Substantia nigra (tissue), 51 donors: ENCODE measurements at places on chromosomes 13 and 19.

DNA sequence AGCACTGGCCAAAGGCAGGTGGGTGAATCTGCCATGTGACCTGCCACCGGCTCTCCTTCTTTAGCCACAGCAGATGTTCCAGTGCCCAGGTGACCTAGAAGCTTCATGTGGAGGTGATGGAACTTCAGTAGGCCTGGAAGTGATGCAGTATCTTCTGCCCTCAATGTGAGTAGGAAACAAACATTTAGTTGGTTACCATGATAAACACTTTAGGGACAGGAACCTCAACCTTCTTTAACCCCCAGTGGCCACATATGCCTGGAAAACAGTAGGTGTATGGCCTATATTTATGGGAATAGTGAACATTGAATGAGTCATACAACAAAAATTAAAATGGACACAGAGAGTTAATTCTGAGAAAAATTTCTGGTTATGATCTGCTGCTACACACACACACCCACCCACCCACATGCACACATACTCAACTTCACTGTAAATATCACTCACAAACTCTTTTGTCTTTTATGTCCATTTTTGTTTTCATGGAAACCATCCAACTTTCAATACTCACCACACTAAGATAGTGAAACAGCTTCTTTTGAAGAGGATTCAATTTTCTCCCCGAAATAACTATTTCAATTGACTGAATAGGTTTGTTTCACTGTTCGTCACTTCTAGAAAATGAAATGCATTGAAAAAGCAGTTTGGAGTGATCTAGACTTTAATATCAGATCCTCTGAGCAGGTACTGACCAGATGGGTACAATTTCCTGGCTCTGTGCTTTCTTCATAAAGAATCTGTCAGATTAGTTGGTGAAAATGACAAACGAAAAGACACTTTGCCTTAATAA lies 97.3 kb downstream of the STARD13 start:
- DNase-seq: no peak

GRCh38 chr13:44662515-44662914 lies 86.4 kb upstream of the TSC22D1 start:
- DNase-seq: no peak

DNA sequence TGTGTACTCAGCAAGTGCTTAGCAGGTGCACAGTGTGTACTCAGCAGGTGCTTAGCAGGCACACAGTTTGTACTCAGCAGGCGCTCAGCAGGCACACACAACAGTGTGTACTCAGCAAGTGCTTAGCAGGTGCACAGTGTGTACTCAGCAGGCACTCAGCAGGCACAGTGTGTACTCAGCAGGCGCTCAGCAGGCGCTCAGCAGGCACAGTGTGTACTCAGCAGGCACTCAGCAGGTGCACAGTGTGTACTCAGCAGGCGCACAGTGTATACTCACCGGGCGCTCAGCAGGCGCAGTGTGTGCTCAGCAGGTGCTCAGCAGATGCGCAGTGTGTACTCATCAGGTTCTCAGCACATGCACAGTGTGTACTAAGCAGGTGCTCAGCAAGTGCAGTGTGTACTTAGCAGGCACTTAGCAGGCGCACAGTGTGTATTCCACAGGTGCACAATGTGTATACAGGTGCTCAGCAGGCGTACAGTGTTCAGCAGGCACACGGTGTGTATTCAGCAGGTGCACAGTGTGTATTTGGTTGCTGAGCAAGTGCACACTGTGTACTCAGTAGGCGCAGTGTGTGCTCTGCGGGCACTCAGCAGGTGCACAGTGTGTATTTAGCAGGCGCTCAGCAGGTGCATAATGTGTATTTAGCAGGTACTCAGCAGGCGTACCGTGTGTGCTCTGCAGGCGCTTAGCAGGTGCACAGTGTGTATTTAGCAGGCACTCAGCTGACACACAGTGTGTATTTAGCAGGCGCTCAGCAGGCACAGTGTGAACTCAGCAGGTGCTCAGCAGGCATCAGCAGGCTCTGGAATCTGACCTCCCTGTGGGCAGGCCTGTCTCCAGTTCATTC lies 15.1 kb downstream of the CRTC1 start:
- DNase-seq: no peak

DNA sequence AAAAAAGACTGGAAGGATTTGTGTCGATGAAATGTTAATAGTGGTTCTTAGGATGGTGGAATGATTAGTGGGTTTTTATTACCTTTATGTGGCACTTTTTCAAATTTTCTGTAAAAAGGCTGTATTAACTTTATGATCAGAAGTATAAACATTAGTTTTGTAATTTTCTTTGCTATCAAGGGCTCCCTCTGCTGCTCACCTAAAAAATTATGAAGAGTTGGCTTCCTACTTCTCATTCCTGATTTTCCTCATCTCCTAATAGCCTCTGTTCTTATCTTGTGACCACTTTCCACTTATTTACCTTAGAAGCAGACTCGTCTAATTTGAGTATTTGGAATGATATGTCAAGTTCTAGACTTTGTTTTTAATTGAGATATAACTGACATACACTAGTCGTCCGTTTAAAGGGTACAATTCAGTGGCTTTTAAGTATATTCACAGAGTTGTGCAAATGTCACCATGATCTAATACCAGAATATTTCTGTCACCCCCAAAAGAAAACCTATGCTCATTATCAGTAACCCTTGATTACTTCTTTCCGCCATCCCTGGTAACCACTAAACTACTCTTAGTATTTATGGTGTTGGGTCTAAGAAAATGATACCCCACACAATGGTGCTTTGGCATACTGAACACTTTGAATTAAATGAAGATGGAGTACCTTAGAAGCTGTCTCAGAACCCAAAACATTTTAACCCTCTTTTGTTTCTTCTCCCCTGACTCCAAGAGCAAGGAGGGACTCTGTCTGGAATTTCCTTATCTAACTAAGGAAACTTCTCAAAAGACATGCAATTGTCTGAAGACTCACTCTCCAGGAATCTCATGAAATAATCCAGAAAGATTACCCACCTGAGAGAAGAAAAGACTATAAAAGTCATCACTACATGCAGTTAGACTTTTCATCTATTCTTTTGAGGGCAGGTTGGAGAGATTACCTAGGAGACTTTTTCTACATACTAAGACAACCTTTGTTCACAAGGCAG lies 311.3 kb downstream of the DLEU7 start:
- DNase-seq: no peak

DNA sequence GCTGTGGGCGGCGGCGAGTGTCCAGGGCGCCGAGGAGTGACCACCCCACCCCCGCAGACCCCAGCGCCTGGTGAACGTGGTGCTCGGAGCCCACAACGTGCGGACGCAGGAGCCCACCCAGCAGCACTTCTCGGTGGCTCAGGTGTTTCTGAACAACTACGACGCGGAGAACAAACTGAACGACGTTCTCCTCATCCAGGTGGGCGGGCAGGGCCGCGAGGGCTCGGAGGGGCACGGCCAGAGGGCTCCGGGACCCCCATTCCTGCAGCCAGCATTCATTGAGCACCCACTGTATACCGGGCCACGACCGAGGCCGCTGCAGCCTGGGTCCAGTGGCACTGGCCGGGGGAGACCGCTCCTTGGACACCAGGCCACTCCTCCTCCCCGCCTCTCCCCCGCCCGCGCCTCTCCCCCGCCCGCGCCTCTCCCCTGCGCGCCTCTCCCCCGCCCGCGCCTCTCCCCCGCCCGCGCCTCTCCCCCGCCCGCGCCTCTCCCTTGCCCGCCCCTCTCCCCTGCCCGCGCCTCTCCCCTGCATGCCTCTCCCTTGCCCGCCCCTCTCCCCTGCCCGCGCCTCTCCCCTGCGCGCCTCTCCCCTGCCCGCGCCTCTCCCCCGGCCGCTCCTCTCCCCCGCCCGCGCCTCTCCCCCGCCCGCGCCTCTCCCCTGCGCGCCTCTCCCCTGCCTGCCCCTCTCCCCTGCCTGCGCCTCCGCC lies 3.2 kb downstream of the PRTN3 start:
- no peak for DNase-seq

DNA sequence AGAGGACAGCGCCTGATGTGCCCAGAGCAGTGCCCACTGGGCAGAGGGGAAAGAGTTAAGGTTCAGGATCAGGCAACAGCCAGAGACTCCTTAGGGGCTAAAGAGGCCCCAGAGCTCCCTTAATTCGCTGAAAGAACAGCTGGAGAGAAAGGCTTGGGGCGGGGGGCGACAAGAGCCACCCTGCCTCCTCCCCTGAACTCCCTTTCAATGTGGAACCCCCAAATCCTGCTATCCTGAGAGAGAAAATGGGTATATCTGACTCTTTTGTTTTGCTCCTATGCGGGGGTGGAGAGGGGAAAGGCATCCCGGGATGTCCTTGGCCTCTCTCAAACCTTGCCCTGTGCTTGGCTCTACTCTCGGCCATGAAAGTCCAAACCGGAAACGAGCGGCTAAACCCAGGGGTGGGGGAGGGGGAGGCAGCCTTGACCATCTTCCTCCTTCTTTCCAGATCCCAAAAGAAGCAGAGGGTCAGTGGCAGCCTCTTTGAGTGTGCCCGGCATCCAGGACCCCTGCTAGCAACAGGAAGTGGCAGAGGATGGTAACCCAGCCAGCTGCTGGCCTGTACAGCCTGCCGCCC lies 4.7 kb downstream of the PRKACA start:
- DNase-seq: no peak

GRCh38 chr13:50713523-50714248 lies 129.8 kb downstream of the DLEU7 start:
- DNase-seq: no peak

- DNase-seq: no peak
These were observed 78.7 kb downstream of the ZNF536 start for GRCh38 chr19:30450835-30451321.

- DNase-seq: no peak
These were observed 15.1 kb downstream of the PEPD start for GRCh38 chr19:33506498-33506897.

- no peak for DNase-seq
These were observed 3.9 kb downstream of the OSCAR start for GRCh38 chr19:54096617-54097106.

DNA sequence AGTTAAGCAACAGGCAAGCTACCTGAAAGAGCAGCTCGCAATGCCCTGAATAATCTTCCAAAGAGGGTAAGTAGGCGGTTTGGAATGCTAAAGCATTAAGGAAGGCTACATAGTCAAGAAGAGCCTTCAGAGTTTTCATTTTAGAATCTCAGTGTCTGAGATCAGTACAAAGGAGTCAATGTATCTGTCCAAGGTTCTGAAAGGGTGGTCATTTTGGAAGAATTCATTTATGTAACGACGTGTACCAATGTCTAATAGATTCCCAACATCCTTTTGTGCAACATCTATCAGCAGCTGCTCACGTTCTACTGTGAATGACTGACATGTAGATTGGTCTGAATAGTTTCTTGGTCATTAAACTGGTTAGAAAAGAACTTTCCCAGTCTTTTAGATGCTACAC lies 15.2 kb downstream of the ZNF665 start:
- DNase-seq: no peak
